NCI-H510A treated with DMSO at 0.1 percent for 48 hours (cell line): ENCODE measurements at places on chromosomes 16 and 17.
A peak's percentile ranks its signal among the peaks of the same experiment; 100 is the strongest.

DNA sequence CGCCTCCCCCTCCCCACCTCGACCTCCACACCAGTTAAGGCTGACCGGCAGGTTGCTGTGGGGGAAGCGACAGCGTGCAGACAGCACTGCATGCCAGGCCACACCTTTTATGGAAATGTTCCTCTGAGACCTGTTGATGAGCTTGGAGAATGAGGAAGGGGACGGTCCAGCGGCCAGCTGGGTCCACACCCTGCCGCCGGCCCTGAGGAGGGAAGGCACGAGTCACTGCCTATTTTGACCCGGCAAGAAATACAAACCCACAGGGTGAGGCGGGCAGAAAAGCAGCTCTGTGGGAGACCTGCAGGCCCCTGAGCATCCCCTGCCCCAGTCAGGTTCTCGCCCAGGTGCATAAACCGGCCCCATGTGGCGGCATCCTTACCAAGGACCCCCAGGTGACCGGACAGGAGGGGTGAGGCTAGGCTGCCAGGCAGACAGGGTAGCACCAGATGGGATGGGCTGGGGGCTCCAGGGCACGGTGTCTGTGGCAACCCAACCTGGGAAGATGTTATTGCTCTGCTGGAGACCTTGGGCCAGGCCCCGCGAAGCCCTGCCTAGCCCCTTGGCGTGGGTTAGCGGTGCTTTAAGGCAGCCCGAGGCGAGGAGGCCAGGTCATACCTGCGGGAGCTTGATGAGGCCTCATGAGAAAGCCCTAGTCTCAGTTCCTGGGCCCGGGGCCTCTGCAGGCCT is 12.7 kb downstream of the NATD1 start:
- no peak for DNase-seq

DNA sequence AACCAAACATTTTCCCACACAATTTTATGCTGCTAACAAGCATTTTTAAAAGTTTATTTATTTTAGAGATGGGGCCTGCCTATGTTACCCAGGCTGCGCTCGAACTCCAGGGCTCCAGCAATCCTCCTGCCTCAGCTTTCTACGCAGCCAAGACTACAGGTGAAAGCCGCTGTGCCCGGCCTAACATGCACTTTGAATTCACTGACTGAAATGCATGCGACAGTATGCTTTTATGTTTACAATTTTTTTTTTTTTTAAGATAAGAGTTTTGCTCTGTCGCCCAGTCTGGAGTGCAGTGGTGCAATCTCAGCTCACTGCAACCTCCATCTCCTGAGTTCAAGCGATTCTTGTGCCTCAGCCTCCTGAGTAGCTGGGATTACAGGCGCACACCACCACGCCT is 47.8 kb downstream of the MAP1LC3B start:
- no peak for DNase-seq

- DNase-seq: no peak
Observed at GRCh38 chr16:53816211-53816836, 112.4 kb downstream of the FTO start.

- DNase-seq: no peak
Observed at GRCh38 chr16:57204675-57205074, 18.5 kb downstream of the RSPRY1 start.

DNA sequence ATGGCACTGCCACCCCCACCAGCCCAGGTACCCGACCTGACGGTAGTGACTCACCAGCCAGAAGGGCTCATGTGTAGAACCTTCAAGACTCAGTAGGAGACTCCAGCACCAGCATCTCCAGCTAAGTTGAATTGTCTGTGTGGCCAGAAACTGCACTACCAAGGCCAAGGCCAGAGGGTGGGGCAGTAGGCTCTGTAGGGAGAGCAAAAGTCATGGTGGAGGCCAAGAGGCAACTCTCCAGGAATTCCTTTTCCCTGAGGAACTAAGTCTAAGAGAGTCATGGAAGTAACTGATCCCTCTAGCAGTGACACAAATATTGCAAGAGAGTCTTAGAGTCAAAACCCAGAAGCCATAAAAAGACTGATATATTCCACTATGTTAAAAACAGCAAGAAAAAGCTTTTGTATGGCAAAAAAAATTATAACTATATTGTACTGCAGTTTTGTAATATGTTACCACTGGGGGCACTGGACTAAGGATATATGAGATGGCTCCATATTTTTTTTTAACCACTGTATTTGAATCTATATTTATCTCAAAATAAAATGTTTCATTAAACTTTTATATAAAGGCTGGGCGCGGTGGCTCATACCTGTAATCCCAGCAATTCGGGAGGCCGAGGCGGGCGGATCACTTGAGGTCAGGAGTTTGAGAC is 30.2 kb upstream of the GUCY2D start:
- no peak for DNase-seq

GRCh38 chr16:4246777-4247459 is 5.0 kb upstream of the SRL start:
- DNase-seq: no peak

GRCh38 chr17:40551879-40552768 is 13.1 kb downstream of the CCR7 start:
- DNase-seq: no peak

DNA sequence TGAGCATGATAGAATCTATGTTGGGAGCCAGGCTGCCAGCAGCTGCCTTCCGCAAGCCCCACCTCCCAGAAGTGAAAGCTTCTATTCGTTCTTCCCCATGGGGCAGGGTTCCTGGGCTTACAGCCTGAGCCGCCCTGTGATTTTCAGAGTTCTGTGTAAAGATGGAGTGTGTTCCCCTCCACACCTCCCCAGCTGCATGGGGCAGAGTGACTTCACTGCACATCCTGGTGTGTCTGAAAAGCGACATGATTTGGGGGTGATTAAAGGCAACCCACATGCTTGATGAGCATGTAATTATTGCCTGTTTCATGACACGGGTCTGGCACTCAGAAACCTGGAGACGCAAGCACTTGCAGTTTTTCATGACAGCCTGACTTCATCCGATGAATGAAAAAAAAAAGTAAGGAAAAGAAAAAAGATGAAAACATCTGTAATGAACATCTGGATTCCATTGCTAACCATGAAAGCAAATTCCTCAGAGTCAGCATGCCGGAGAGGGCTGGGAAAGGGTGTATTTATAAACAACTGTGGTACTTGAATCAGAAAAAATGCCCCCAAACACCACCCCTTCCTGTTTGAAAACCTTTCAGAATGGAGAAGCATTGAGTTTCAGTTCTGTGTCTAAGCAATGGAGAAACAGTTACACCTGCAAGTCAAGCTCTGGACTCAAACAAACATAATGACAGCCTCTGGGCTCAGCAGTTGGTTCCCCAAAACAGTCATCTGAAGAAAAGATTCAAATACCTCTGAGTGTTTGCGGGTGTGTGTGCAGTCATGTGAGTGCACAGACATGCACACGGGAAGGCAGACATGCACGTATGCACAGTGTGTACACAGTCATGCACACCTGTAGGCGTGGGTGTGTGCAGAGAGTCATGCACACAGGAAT is 266.0 kb downstream of the ENGASE start:
- DNase-seq: no peak

DNA sequence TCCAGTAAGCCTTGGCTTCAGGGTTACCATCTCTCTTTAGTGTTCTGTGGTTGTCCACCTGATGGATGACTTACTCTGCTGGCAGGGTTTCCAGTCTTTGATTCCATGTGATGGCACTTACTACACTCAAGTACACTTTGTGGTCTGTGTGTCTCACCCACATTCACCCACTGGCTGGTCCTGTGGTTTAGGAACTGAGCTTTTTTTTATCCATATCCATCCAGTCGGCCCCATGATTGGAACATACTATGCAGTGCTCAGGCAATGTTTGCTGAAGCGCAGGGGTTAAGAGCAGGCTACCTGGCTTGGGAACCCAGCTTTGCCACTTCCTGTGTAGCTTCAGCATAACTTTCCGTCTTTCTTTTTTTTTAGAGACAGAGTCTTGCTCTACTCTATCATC is 2.8 kb upstream of the FUS start:
- DNase-seq: peak; percentile 23

GRCh38 chr17:35082073-35082657 is 18.7 kb upstream of the RFFL start:
- no peak for DNase-seq

GRCh38 chr17:66691644-66692420 is 143.1 kb upstream of the CACNG5 start:
- DNase-seq: no peak

DNA sequence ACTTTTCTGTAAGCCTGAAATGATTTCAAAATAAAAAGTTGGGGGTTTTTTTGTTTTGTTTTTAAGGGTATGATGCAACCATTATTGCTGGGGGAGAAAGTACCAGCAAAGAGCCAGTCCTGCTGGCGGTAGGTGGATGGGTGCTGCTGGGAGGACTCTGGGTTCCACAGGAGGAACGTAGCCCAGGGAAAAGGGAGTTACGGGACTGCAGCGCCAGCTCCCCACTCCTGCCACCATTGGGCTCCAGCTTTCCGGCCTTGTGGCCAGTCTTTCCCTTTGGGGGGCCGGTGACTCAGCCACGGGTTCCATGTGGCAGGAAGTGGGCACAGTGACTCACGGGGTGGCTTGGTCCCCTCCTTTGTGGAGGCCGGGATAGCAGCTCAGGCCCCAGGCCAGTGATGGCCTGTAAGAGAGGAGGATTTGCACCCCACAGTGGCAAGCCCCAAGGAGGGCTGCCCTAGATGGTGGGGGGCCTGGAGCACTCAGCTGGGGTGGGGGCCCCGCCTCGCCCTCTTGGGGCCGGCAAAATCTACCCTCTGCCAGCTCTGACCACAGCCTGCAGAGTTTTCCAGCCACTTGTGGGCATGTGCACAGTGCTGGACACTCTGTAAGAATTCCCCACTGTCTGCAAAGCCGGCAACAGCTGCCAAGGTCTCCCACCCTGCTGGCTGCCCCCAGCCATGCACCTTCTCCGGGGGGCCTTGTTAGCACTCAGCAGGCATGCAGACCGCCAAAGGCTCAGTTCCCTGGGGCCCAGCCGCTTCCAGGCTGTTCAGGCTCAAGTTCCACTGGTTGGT is 30.4 kb downstream of the SOCS3 start:
- DNase-seq: no peak

- no peak for DNase-seq
Observed at GRCh38 chr16:47847220-47847970, 308.4 kb downstream of the ABCC12 start.

GRCh38 chr17:81002013-81002384 is 10.4 kb downstream of the CHMP6 start:
- no peak for DNase-seq

GRCh38 chr17:19539040-19539399 is 5.4 kb downstream of the SLC47A1 start:
- DNase-seq: no peak

- no peak for DNase-seq
Observed at GRCh38 chr16:86251682-86252081, 258.6 kb upstream of the FOXF1 start.

- DNase-seq: no peak
Observed at GRCh38 chr17:28228986-28229729, 89.8 kb upstream of the TMEM97 start.
